ENCODE measurements at places on chromosomes 1 and 21.

GRCh38 chr21:20591284-20591683, 406.9 kb upstream of the NCAM2 start:
- DNase-seq: no peak

DNA sequence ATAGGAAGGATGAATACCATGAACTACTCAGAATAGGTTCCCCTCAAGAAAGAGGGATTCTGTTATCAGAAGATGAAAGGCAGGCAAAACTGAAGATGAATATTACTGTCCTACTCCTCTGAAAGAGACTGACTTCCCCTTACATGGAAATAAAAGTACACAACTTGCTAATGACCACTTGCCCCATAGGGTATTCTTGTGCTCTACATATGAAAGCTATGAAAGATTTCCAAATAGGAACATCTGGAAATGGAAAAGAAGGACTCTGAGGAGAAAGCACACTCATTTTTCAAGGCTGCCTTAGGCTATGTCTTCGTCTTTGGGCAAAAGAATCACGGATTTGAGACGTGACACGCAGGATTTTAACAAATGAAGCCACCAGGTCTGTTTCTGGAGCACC, 170.1 kb upstream of the DAB1 start:
- DNase-seq: no peak

- no peak for DNase-seq
Observed at GRCh38 chr1:156668801-156669637, 8.2 kb downstream of the NES start.

GRCh38 chr1:198096390-198096789, 60.4 kb upstream of the NEK7 start:
- DNase-seq: no peak

DNA sequence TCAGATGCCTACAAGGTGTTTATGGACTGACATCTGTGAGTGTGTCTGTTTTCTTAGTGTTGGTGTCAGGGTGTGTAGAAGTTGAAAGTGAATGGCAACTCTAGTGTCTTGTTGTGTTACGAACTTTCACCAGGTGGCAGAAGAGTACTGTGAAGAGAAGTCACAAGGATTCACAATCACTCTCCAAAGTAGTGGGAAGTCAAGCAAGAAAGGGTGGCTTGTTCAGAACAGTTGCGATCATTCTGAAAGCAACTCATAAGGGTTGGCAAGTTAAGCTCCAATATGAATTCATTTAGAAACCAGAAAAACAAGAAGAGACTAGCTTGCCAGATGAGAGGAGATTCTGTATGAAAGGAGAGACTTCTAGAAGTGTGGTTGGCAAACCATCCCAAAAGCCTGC, 86.1 kb downstream of the FASLG start:
- peak; percentile 20 for DNase-seq

GRCh38 chr1:229607370-229607769, 18.6 kb downstream of the TAF5L start:
- no peak for DNase-seq
